ENCODE measurements at places on chromosomes 2 and 18.

GRCh38 chr2:212064318-212064717 lies 474.3 kb downstream of the ERBB4 start:
- H3K36me3 ChIP-seq, result no peaks in the 10 kb centered on the region
- no peak overlapping the region for H3K4me3 ChIP-seq
- H3K4me1 ChIP-seq, result no peaks in the 10 kb centered on the region
- no peak for DNase-seq

GRCh38 chr18:37508207-37508606 lies 57.4 kb downstream of the CELF4 start:
- H3K4me1 ChIP-seq, result no peaks in the 10 kb centered on the region
- H3K4me3 ChIP-seq, result no peak overlapping the region
- peaks cover 57% of the 10 kb centered on the region for H3K27me3 ChIP-seq
- DNase-seq, result no peak
- H3K27ac ChIP-seq, result no peak overlapping the region

GRCh38 chr2:39435234-39435633 lies 1.9 kb downstream of the MAP4K3 start:
- H3K27ac ChIP-seq, result no peak overlapping the region
- no peaks in the 10 kb centered on the region for H3K27me3 ChIP-seq
- peaks cover 21% of the 10 kb centered on the region for H3K4me1 ChIP-seq

DNA sequence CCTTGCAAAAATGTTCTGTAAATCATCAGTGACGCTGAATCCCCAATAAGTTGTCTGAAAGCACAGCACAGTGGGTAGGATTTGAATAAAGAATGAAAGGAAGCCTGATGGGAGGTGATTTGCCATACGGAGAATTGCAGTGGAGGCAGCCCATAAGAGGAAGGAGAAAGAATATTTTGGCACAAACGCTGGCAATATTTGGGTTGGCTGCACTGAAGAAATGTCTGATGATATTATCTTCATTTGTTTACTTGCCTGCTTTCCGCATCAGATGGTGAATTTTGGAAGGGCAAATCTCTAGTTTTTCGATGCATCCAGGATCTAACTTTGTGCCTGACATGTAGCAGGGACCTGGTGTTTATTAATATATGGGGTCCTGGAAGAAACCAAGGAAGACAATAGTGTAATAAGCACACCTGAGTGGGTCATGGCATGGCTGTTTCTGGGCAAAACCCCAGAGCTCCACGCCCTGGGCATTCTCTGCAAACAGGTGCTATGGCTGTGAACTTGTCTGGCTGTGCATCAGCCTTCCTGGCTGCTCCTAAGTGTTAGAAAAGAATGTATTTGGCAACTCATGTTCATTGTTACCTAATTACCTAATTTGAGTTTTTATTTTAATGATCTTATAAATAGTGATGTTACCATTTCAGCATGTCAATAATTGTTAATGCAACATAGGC lies 5.9 kb downstream of the GALR1 start:
- no peaks in the 10 kb centered on the region for H3K27me3 ChIP-seq
- H3K27ac ChIP-seq, result no peak overlapping the region
- DNase-seq, result no peak
- no peaks in the 10 kb centered on the region for H3K36me3 ChIP-seq

DNA sequence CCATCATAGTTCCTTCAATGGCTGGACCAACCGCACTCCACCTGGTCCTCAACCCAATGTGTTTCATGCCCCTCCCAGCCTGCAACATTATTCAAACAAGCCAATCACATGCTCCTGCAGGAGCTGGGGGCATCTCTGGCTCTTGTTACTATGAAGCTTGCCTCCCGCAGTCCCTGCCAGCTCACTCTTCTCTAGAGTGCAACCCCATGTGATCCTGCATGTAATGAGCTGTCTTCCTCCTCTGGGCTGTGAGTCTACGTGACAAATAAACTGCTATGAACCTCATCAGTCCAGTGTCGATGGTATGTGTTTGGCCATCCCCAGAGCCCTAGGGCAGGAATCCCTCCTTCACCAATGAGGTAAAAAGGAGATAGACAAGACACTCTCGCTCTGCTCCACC lies 15.8 kb upstream of the BOD1L2 start:
- H3K27ac ChIP-seq, result no peak overlapping the region
- H3K27me3 ChIP-seq, result peaks cover 66% of the 10 kb centered on the region
- H3K4me1 ChIP-seq, result no peaks in the 10 kb centered on the region
- DNase-seq, result no peak

DNA sequence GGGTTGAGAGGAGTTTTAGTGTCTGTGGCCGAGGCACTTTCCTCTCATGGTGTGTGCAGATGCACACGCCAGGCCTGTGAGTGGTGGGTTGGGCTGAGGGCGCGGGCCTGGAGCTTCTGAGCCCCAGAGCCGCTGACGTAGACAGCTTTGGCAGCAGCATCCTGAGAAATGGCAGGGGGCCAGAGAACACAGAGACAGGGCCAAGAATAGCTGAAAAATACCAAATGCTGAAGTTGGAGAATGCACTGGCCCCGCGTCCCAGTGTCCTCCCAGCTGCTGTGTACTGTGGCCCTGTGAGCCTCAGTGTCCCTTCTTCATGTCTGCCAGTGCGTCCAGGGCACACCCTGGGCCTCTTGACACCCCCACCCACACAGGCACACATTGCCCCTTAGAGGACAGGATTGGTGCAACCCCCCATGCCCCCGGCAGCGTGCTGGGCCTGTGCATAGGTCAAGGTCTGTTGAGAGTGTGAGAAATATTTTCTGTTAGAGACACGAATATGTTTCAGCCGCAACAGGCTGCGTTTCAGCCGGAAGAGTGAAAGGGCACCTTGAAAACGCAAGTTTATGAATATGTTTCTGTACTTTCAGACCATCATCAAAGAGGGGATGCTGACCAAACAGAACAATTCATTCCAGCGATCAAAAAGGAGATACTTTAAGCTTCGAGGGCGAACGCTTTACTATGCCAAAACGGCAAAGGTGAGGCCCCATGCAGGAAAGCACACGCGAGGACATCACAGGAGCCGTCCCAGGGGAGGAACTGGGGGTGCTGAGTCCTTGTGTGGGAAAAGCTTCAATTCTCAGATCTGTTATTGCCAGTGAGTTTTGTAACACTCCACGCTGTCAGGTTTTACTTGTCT lies 33.6 kb downstream of the DGKD start:
- H3K4me3 ChIP-seq, result no peak overlapping the region
- no peaks in the 10 kb centered on the region for H3K4me1 ChIP-seq
- no peaks in the 10 kb centered on the region for H3K27me3 ChIP-seq
- DNase-seq, result no peak
- no peak overlapping the region for H3K27ac ChIP-seq
- peaks cover 6% of the 10 kb centered on the region for H3K36me3 ChIP-seq

DNA sequence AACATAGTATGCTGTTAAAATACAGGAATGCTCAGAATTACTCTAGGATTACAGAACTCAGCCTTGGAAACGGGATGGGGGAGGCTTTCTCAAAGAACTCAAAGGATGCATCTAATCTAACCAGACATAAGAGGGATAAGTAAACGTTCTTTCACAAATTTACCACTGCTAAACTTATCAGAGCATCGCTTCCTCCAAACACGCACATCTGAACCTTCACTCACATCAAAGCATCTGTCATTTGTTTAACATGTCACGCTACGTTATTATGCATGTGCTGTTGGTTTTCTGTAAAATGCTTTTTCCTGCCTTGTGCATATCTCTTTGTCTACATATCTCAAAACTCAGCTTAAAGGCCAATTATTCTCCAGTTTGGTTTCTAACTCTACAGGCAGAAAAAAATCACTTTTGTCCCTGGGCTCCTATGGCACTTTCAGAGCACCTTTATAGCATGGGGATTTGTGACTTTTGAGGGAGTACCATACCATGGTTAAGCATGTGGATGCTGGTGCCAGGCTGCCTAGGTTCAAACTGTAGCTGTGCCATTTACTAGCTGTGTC lies 106.7 kb upstream of the FSHR start:
- H3K27ac ChIP-seq, result no peak overlapping the region
- H3K4me1 ChIP-seq, result no peaks in the 10 kb centered on the region
- H3K36me3 ChIP-seq, result no peaks in the 10 kb centered on the region
- no peaks in the 10 kb centered on the region for H3K27me3 ChIP-seq
- DNase-seq, result no peak

DNA sequence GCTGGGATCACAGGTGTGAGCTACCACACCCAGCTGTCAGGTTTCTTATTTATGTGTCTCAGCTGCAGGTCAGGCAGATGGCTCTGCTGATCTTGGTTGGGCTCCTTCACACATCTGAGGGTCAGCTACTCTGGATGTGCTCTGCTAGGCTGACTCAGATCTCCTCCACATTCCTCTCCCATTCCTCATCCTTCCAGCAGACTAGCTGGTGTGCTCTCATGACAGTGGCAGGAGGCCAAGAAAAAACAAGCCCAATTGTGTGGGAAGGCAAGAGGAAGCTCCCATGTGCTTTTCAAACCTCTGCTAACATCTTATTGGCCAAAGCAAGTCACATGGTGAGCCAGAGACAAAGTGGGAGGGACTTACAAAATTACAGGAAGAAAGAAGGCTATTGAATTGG lies 11.7 kb upstream of the MSH6 start:
- peak; percentile 83 for DNase-seq
- H3K4me3 ChIP-seq, result no peak overlapping the region
- no peaks in the 10 kb centered on the region for H3K27me3 ChIP-seq
- H3K36me3 ChIP-seq, result no peaks in the 10 kb centered on the region
- no peak overlapping the region for H3K27ac ChIP-seq

- DNase-seq, result no peak
- H3K36me3 ChIP-seq, result no peaks in the 10 kb centered on the region
- no peak overlapping the region for H3K4me3 ChIP-seq
- no peaks in the 10 kb centered on the region for H3K27me3 ChIP-seq
- H3K4me1 ChIP-seq, result no peaks in the 10 kb centered on the region
- H3K27ac ChIP-seq, result no peak overlapping the region
These were observed 14.8 kb upstream of the CLASP1 start for GRCh38 chr2:121664086-121664485.

DNA sequence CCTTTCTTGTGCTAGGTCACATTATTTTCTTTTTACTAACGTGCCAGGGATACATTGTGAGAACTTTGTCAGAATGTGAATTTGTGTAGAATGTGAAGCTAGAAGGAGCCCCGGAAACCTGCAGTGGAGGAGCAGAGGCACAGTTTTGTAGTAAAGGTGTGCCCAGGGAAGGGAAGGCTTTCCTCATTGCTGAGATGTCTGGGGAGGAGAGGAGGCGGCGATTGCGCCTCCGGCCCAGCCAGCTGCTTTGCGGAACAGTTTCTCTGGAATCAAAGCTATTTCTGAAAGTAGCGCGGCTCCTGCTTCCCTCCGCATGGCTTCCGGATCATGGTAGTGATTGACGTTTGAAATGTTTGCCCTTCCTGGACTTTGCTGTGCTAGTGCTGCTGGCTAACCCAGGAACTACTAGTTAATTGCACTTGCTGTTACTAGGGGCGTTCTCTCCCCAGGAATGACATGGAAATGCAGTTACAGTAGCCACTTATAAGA lies 83.1 kb upstream of the RBM44 start:
- no peaks in the 10 kb centered on the region for H3K4me1 ChIP-seq
- DNase-seq, result no peak
- peaks cover 4% of the 10 kb centered on the region for H3K36me3 ChIP-seq
- H3K27ac ChIP-seq, result no peak overlapping the region
- no peaks in the 10 kb centered on the region for H3K27me3 ChIP-seq
- H3K4me3 ChIP-seq, result no peak overlapping the region

GRCh38 chr2:64391940-64392339 lies 62.0 kb upstream of the LGALSL start:
- DNase-seq, result no peak
- H3K4me3 ChIP-seq, result no peak overlapping the region
- no peaks in the 10 kb centered on the region for H3K4me1 ChIP-seq
- H3K27me3 ChIP-seq, result no peaks in the 10 kb centered on the region
- H3K27ac ChIP-seq, result no peak overlapping the region

- H3K4me3 ChIP-seq, result no peak overlapping the region
- H3K27ac ChIP-seq, result no peak overlapping the region
- no peak for DNase-seq
- no peaks in the 10 kb centered on the region for H3K36me3 ChIP-seq
These were observed 264.9 kb downstream of the SUCLG1 start for GRCh38 chr2:84194181-84194580.

GRCh38 chr2:121741450-121741849 lies 4.8 kb upstream of the NIFK start:
- H3K27me3 ChIP-seq, result no peaks in the 10 kb centered on the region
- H3K36me3 ChIP-seq, result no peaks in the 10 kb centered on the region
- no peak overlapping the region for H3K27ac ChIP-seq
- H3K4me3 ChIP-seq, result no peak overlapping the region

DNA sequence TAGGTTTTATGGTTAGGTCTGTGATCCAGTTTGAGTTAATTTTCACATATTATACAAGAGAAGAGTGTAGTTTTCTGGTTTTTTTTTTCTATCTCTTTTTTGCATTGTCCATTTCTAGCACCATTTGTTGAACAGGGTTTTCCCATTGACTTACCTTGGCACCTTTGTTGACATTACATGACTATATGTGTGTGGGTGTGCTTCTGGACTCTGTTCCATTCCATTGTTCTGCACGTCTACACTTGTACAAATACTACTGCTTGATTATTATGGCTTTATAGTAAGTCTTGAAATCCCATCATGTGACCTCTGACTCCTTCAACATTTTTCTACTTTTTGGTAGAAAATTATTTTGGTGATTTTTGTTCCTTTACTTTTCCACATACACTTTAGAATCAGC lies 38.7 kb downstream of the UBE2F start:
- no peak for DNase-seq
- no peaks in the 10 kb centered on the region for H3K4me1 ChIP-seq
- H3K27ac ChIP-seq, result no peak overlapping the region

- no peak overlapping the region for H3K4me3 ChIP-seq
- no peaks in the 10 kb centered on the region for H3K36me3 ChIP-seq
- H3K27me3 ChIP-seq, result no peaks in the 10 kb centered on the region
- 0 out of 2 replicates have a peak, but pooled peaks cover 3% of the 10 kb centered on the region for H3K4me1 ChIP-seq
- no peak for DNase-seq
These were observed 123.7 kb downstream of the QPCT start for GRCh38 chr2:37468170-37468569.

GRCh38 chr18:11498821-11499220 lies 110.6 kb upstream of the SLC35G4 start:
- H3K27ac ChIP-seq, result no peak overlapping the region
- H3K4me1 ChIP-seq, result peaks cover 16% of the 10 kb centered on the region
- peaks cover 5% of the 10 kb centered on the region for H3K27me3 ChIP-seq
- no peak overlapping the region for H3K4me3 ChIP-seq
- no peaks in the 10 kb centered on the region for H3K36me3 ChIP-seq

DNA sequence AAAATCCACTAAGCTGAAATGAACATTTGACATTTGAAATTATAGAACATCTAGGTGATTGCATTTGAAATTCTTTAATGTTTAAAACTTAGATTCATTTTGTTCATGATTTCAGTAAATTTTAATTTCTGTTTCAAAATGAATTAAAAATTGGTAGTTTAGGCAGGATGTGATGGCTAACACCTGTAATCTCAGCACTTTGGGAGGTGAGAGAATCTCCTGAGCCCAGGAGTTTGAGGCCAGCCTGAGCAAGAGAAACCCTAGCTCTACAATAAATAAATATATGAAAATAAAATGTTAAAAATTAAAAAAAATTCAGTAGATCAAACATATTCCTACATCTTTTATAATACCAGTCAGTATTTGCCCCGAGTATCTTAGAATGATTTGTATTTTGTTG lies 217.0 kb downstream of the CD226 start:
- no peak overlapping the region for H3K4me3 ChIP-seq
- no peak for DNase-seq
- H3K36me3 ChIP-seq, result no peaks in the 10 kb centered on the region

GRCh38 chr2:208657468-208657867 lies 250.9 kb downstream of the PTH2R start:
- DNase-seq, result peak; percentile 23
- no peaks in the 10 kb centered on the region for H3K4me1 ChIP-seq
- no peak overlapping the region for H3K4me3 ChIP-seq
- H3K36me3 ChIP-seq, result no peaks in the 10 kb centered on the region
- no peaks in the 10 kb centered on the region for H3K27me3 ChIP-seq
